Lung (tissue), 17 donors: ENCODE measurements at places on chromosomes 2 and 18.

DNA sequence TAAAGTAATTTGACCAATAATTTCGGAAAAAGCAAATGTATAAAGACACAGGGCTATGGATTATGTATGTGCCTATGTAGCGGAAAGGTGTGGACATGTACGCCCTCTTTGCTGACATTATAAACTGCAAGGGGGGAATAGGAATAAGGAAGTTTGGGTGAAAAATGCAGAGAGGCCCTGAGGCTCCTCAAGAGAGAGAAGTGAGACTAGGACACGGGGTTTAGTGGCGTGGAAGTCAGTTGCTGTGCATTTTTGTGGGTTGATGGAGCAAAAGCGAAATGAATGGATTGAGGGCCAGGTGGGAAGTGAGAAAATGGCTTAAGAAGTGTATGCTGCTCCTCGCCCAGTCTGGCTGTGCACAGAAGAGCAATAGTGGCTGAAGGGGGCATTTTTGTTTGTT lies 96.2 kb upstream of the B3GNT7 start:
- peak; percentile 3 for DNase-seq

DNA sequence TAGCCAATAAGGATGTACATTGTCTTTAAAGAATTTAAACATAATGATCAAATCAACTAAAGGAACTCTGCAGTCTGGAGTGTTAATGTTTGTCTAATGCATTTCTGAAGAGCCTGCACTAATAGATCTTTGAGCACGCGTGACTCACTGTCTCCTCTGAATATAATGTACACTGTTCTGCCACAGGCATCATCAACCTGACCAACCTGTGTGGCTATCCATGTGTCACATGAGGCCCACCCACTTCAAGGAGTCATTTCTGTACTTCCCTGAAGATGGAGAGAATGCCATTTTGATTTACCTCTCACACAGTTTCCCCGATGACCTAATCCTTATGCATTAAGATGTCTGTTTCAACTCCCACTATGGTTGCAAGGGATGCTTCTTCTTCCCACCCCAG lies 434.0 kb upstream of the SPHKAP start:
- no peak for DNase-seq

DNA sequence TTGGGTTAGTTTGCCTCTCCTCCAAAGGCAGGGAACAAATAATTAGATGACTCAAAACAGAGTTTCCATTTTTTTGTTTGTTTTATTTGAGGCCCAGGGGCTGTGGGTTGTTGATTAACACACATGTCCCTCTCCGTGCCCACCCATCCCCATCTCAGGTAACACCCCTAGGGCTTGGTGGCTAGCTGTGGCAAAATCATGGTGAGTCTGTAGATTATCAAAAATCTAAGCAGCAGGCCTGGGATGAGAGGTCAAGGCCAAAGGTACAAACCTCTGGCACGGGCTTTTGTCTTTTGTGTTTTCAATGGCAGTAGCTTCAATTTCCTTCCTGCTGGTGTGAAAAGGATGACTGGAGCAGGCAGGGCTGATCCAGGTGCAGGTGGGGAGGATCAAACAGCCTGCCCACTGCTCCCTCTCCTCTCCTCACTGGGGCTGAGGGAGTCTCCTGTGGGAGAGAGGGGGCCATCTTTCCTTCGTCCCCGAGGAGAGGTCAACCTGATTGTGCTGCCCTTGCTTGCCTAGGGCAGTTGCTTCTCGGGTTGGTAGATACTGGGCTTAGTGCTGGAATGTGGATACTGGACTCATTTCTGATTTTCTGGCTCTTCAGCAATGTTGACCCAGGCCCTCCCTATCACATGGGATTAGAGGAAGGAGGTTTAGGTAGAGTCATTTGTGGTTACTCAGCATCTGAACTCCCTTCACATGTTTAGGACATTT lies 31.9 kb upstream of the EML4 start:
- no peak for DNase-seq

- no peak for DNase-seq
Measured at GRCh38 chr18:66833646-66834045, 229.8 kb upstream of the CDH19 start.

DNA sequence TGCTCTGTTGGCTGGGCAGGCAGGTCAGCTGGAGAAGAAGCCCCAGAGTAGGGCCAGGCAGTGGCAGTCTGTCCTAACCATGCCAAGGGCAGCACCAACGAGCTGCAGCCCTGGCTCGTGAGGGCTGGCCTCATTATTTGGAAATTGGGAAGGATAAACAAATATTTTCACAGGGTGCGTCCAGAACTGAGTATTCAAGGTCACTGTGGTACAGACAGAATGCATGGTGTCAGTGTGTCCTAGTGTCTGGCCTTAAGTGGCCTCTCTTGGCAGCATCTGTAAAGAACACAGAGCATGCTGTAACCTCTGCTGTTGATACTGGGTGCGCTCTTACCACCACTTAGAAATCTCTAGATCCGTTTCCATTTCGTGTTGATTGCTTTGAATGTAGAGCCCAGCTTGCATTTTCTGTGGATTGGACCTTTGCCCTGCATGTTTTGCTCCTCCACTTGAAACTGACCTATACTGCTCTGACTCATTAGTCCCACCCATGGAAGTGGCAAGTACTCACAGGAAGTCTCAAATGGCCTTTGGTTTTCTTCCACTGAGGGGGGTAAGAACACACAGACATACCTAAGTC lies 88.2 kb downstream of the GREB1L start:
- no peak for DNase-seq

- no peak for DNase-seq
Measured at GRCh38 chr2:54067851-54068375, 47.5 kb upstream of the ACYP2 start.
